Activated naive CD8-positive, alpha-beta T cell treated with anti-CD3 and anti-CD28 coated beads, Interleukin-2, amount 50 U/mL, for 16 hours (primary cell): ENCODE measurements at places on chromosomes 5 and 9.

- no peak for DNase-seq
Measured at GRCh38 chr9:125663127-125663526, 43.9 kb downstream of the MAPKAP1 start.

DNA sequence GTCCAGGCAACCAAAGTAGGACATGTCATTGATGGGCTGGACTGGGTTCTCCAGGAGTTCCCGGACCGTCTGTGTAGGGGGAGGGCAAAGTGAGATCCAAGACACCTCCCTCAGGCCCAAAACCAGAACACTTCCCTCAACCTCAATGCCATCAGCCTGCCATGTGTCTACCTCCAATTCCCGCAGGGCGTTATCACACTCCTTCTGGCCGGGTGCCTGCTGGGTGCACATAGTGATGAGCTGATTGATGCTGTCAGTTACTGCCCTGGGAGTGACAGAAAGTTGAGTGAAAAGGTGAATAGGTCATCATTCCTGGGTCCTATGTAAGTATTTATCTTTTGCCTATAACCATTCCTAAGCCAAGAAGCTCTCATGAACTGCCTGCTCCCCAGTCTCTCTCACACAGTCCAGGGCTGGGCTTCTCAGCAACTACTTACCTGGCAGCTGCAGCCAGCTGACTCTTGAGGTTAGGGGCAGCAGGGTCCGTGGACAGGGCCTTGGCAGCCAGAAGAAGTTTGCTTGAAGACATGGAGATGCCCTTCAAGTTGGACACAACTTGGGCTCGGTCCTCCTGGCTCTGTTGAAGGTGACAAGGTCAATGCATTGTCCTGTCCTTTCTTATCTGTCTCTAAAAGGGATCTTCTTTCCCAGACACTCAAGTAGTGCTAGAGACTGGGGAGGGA is 21.0 kb downstream of the TLN1 start:
- no peak for DNase-seq

- no peak for DNase-seq
Measured at GRCh38 chr5:51034222-51034901, 348.9 kb upstream of the ISL1 start.

- no peak for DNase-seq
Measured at GRCh38 chr5:77628840-77629508, 9.5 kb downstream of the OTP start.

GRCh38 chr5:159414021-159414420 is 83.7 kb upstream of the IL12B start:
- DNase-seq = no peak

- no peak for DNase-seq
Measured at GRCh38 chr9:135979547-135980166, 18.5 kb upstream of the UBAC1 start.

DNA sequence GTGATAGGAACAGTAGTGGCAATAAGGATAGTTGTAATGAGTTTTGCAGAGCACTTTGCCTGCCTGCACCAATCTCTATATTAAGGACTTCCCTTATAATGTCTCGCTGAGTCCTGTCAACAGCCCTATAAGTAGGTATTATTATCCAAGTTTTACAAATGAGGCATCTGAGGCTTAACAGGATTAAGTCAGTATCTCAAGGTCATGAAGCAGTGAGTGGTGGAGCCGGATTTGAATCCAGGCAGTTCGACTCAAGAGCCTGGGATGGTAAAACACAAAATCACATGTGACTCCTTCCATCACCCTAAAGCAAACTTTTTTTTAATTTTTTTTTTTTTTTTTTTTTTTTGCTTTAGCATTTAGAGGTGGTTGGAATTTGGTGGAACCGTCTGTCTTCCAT is 59.0 kb upstream of the RARS1 start:
- DNase-seq = no peak

DNA sequence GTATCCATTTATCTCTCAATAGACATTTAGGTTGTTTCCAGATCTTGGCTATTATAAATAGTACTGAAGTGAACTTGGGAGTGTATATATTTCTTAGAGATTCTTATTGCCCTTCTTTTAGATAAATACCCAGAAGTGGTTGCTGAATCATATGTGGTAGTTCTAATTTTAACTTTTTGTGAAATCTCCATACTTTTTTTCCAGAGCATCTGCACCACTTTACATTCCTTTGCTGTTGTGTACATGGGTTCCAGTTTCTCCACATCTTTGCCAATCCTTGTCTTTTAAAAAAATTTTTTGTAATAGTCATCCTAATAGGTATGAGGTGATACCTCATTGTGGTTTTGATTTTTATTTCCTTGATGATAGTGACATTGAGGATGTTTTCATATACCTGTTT is 303.7 kb downstream of the CCDC171 start:
- no peak for DNase-seq
